ENCODE measurements at places on chromosomes 7 and 10. TPM values are rescaled to one million over a fixed set of nuclear protein-coding genes. Genes with fewer than 3 reads are reported as not detected.

SEMA3D gene
- not detected for total RNA-seq

- peak; percentile 59 for DNase-seq
- peaks cover 34% of the 10 kb centered on the region for H3K4me1 ChIP-seq
- H3K27ac ChIP-seq = peak overlapping the region; percentile 29
These were observed 16.8 kb upstream of the GPR15LG start for GRCh38 chr10:84156768-84157167.

NODAL gene
- not detected for total RNA-seq

DNA sequence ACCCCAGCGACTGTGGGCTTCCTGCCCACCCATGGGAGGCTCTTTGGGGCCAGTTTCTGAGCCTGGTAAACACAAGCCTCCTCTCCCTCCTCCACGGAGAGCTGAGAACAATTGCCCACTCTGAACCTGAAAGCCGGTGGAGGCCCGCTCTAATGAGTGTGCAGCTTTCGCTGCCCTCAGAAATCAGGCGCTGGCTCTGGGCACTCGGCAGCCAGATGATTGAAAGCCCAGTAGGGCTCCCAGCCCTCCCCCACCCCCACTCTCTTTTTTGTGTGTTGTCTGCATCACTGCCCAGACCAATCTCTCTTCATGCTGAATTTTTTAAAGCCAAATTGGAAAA lies 438.9 kb downstream of the RPS24 start:
- no peak for DNase-seq
- no peak overlapping the region for H3K4me3 ChIP-seq
- peaks cover 2% of the 10 kb centered on the region for H3K27me3 ChIP-seq
- H3K4me1 ChIP-seq = no peaks in the 10 kb centered on the region
- H3K36me3 ChIP-seq = no peaks in the 10 kb centered on the region
- no peak overlapping the region for H3K27ac ChIP-seq

CNPY1 gene
- total RNA-seq = not detected

Measured in activated CD4-positive, alpha-beta memory T cell treated with anti-CD3 and anti-CD28 coated beads for 36 hours (primary cell).